T-helper 17 cell (primary cell): ENCODE measurements at places on chromosomes 7 and 10. TPM values are rescaled to one million over a fixed set of nuclear protein-coding genes. Genes with fewer than 3 reads are reported as not detected.

DNA sequence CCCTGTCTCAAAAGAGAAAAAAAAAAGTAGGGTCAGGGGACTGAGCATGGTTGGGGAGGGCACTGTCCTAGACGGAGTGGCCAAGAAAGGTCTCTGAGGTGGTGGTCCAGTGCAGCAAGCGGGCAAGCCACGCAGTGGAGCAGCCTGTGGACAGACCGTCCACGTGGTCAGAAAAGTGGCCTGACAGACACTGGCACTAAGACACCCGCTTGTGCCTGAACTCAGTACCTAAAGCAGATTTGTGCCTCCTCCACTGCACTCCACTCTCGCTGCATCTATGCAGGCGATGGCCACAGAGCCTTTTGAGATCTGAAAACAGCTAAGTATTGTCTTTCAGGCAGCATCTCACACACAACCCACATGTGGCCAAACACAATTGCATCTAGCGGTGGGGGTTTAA lies 8.8 kb downstream of the ASB10 start:
- peaks cover 4% of the 10 kb centered on the region for H3K4me1 ChIP-seq
- peaks cover 2% of the 10 kb centered on the region for H3K36me3 ChIP-seq
- H3K4me3 ChIP-seq, result no peak overlapping the region

GRCh38 chr7:155361947-155362346 lies 64.3 kb downstream of the INSIG1 start:
- H3K4me1 ChIP-seq, result peaks cover 5% of the 10 kb centered on the region
- H3K27ac ChIP-seq, result no peak overlapping the region
- DNase-seq, result no peak
- peaks cover 2% of the 10 kb centered on the region for H3K36me3 ChIP-seq
- H3K4me3 ChIP-seq, result no peak overlapping the region

- peak within 1 kb of the TSS; percentile 91 for H3K4me3 ChIP-seq
- H3K27me3 ChIP-seq, result peaks cover 35% of the 10 kb centered on the region
- H3K4me1 ChIP-seq, result peaks cover 21% of the 10 kb centered on the region
- H3K27ac ChIP-seq, result peak within 1 kb of the TSS; percentile 57
- no peaks in the 10 kb centered on the region for H3K36me3 ChIP-seq
- DNase-seq, result peak; percentile 12
Observed at GRCh38 chr7:107660381-107661080, at the start of gene SLC26A4. TSS of gene SLC26A4 (plus strand) at chr7:107660828. CDS start at chr7:107661642, 814 bp downstream.

KCNMA1 gene
- total RNA-seq, result 0.27 TPM

DNA sequence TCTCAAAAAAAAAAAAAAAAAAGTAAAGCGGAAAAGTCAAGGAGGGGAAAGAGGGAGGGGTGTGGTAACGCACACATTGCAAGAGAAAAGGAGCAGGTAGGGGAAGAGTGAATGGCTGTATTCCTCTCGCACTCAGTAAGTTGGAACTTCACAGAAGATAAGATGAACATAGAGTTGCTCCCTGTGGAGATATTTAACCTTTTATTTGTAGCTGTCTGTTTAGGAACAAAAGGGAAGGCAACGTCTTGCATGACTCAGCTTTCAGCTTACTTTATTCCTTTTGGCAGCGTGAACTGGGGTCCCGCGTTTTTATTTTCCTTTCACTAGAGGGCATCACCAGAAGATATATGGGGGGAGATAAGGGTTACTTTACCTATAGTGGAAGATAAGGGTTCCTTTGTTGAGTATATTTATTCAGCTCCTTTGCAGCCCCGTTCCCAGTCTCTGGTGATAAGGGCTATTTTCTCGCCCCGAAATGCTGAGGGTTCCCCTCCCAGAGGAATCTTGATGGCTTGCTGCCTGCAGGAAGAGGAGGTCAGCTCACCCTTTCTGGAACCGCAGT lies 78.5 kb downstream of the APBB1IP start:
- peaks cover 20% of the 10 kb centered on the region for H3K36me3 ChIP-seq
- H3K27ac ChIP-seq, result peak overlapping the region; percentile 71
- H3K4me1 ChIP-seq, result peaks cover 6% of the 10 kb centered on the region
- DNase-seq, result no peak
- no peaks in the 10 kb centered on the region for H3K27me3 ChIP-seq

GRCh38 chr7:106089647-106090046 lies 22.5 kb downstream of the SYPL1 start:
- H3K36me3 ChIP-seq, result peaks cover 12% of the 10 kb centered on the region
- H3K4me1 ChIP-seq, result peaks cover 23% of the 10 kb centered on the region
- no peak overlapping the region for H3K4me3 ChIP-seq
- no peak overlapping the region for H3K27ac ChIP-seq
- no peak for DNase-seq

CYP2C19 gene
- total RNA-seq, result not detected

DNA sequence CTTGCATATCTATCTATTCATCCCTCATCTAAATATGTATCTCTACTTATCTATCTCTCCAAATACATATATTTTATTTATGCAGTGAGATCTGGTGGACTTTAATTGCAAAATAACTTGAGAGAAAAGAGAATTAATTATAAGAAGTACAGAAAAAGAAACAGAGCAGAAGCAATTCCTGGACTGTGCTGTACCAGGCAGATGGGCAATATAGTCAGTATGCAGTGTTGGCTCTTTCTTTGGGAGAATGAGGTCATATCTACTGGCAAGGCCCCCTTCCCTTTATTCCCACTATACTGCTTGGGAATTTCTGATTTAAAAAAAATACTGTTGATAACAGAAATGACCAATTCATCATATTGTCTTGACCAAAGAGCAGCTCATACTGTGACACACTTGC lies 49.0 kb upstream of the TOMM7 start:
- H3K27ac ChIP-seq, result no peak overlapping the region
- peaks cover 2% of the 10 kb centered on the region for H3K4me1 ChIP-seq

SKIDA1 gene
- total RNA-seq, result 0.37 TPM
